ENCODE measurements at places on chromosomes 7 and 10.
A peak's percentile ranks its signal among the peaks of the same experiment; 100 is the strongest.

DNA sequence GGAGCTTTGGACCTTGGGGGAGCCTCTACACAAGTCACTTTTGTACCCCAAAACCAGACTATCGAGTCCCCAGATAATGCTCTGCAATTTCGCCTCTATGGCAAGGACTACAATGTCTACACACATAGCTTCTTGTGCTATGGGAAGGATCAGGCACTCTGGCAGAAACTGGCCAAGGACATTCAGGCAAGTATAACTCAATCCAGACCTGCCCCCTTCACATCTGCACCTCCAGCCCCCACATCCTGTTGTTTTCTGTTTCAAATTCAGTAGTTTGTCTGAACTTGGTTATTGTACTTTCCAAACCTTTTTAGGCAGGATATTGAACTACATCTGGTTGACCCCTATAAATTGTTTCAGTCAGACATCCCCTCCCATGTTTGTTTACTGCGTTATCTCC lies 62.4 kb upstream of the CC2D2B start:
- no peak for DNase-seq

GRCh38 chr7:146150153-146150552 lies 33.6 kb downstream of the CNTNAP2 start:
- DNase-seq, result no peak

DNA sequence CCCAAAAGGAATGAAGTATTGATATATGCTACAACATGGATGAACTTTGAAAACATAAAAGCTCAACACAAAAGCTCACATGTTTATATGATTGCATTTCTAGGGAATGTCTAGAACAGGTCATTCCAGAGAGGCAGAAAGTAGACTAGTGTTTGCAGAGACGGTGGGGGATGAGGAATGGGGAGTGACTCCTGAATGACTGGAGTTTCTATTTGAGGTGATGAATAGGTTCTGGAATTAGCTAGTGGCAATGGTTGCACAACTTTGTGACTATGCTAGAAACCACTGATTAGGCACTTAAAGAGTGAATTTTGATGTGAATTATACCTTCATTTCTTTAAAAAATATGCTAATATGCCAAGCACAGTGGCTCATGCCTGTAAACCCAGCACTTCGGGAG lies 6.9 kb downstream of the KPNA7 start:
- no peak for DNase-seq

GRCh38 chr7:2120251-2120660 lies 112.5 kb downstream of the MAD1L1 start:
- peak; percentile 90 for DNase-seq

DNA sequence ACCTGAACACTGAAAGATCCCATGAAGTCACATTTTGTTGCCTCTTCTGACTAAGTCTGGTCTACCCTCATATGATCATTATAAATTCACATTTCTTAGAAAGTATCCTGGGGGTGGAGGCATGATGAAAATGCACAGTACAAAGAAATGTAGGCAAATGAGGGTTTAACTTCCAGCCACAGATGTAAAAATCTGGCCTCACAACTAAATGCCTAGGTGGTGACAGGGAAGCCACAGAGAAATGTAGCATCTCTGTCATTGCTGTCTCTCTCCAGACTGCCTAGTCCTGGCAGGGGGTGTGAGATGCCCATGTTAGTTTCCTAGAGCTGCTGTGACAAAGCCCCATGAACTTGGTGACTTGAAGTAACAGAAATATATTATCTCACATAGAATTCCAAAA lies 395.9 kb downstream of the SORCS3 start:
- DNase-seq, result no peak

DNA sequence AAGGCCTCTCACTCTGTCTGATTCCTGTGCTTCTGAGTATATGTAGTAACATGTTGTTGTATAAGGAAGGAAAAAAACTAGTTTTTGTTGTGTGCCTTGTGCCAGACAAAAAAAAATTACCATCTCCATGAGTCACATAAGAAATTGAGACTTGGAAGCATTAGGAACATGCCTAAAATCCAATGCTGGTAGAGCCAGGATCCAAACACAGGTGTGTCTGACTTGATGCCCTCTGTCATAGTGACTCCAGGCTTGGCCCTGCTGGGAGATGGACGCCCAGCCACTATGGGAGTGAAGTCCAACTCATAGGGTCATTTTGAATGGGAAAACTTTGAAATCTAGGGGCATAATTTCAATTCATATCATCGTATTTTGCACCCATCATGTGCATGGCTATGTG lies 38.0 kb downstream of the PYROXD2 start:
- no peak for DNase-seq

GRCh38 chr7:127730658-127731276 lies 78.8 kb downstream of the SND1 start:
- no peak for DNase-seq

GRCh38 chr7:47227762-47228177 lies 354.1 kb downstream of the TNS3 start:
- no peak for DNase-seq

- no peak for DNase-seq
Measured at GRCh38 chr7:95577137-95577536, 19.2 kb downstream of the PDK4 start.

DNA sequence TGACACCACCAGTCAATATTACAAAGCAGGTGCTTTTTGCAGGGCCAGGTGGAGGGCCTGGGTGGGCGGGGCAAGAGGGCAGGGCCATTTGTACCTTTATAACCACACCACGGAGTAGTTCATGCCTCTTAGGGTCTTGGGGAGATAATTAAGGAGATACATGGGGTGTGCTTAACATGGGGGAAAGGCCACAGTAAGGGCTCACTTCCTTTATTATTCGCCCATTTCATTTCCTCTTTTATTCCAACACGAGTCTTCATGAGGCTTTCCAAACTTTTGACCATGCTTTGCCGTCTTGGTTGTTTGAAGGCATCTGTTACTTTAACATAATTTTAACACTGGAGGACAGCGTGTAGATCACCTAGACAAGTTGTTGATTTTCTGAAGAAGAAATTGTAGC lies 33.3 kb upstream of the LYZL2 start:
- no peak for DNase-seq

- peak; percentile 49 for DNase-seq
Measured at GRCh38 chr7:513521-514166, 6.0 kb downstream of the PDGFA start.

DNA sequence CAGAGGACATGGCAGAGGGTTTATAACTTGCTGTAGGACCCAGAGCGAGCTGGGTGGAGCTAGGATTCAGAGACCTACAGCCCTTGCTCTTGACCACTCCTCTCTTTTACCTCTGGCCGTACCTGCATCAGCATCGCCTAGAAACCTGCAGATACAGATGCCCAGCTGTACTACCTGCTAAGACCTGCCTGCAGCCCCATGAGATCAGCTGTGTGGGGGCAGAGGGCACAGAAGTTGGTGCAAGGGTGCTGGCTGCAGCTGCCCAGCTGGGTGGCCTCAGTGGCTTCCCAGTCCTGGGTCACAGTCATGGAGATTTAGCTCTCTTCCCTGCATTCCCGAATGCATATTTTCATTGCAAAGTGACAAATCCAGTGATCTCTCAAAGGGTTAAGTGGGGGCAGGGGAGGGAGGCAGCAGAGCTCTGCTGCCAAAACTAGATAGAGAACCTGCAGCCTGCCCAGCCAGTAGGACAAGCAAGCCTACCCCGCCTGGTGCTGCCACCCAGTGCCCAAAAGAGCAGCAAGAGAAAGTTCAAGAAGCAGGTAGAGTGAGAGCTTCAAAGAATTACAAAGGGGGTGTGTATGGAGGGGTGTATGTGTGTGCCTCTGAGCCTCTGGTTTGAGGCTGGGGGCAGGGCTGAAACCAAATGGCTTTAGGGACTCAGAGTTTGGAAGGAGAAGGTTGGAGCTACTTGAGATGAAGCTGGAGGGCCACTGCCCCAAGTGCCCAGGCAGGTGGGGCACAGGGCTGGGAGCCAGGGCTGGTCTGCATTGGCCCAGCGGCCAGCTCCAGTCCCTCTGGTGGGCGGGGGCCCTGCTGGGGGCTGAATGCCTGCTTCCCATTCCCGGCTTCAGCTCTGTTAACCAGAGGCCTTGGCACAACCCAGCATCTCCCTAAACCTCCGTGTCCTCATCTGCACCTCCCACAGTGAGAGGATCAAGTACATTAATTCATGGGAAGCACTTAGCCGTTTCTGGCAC lies 6.9 kb downstream of the FAM241B start:
- no peak for DNase-seq

DNA sequence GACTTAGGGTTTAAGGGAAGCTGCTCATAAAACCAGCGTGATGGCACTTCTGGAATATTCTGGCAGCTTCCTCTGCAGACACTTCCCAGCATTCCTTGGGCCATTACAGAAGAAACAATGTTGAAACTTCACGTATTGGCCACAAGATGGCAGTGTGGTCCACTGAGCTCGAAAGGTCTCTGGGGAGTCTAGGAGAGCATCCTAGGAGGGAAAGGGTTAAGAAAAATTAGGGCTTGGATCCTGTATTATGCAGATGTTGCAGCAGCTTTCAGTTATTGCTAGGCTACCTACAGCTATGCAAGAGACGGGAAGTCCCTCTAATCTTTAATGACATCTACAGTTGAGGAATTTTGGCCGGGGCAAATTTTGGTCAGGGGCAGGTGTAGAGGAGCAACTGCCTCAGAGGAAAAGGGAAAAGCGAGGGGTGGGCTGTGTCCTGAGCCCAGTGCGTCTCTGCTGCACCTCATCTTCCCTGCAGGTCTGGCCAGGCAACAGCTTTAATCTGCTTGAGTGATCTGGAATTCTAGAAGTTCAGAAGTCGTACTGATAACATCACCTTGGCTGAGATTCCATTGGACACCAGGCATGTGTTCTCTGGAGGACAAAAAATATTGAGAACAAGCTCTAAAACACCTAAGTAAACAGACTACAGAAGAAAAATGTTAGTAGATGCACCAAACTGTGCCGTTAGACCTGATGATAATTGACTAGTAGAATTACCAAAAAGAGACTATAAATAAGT lies 220.8 kb upstream of the PRSS58 start:
- peak; percentile 49 for DNase-seq

- DNase-seq, result no peak
Measured at GRCh38 chr7:133196856-133197612, 55.8 kb upstream of the EXOC4 start.

DNA sequence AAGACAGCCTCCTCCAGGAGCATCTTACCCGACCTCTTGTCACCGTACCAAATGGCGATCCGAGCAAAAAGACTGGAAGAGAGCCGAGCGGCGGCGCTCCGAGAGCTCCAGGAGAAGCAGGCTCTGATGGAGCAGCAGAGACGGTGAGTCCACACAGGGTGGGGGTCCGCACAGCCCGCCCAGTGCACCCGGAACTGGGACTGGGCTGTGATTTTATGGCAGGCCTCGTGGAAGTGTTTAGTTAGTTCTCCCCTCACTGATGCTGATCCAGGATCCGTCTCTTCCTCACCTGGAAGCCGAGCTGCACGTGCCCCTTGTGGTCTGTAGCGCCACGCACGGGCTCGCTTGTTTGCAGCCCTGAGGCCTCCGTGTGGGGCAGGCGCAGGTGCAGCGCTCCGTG lies 19.6 kb downstream of the LRRC27 start:
- DNase-seq, result no peak

DNA sequence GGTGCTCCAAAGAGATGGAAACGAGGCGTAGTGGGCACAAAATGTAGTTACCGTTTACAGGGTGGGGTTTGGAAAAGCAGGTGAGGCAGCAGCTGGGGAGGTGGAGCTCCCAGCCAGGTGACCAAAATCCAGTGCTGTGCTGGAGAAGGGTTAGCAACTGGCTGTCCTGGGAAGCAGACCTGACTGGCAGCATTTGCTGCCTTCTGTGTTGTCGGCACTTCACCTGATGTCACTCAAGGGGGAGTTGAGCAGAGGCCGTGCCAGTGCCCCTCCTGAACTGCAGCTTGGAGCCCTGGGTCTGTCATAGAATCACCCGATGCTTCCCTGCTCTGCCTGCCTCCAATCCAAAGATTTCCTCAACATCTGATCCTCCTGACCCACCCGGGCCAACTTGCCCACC lies 12.8 kb downstream of the GCK start:
- no peak for DNase-seq

DNA sequence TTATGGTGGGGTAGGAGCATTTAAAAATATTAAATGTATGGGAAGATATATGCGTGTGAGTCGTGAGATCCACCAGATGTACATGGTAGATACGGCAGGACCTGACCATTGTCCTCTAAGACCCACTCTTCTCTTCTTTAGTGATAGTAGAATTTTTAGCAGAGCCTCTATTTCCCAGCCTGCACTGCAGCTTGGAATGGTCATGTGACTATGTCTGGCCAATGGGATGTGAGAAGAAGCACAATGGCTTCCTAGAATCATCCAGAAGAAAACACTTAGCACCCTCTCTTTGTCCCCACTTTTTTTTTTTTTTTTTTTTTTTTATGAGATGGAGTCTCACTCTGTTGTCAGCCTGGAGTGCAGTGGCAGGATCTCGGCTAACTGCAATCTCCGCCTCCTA lies 86.6 kb upstream of the CYTH3 start:
- DNase-seq, result no peak

GRCh38 chr7:131076032-131076431 lies 251.6 kb upstream of the MKLN1 start:
- DNase-seq, result no peak

DNA sequence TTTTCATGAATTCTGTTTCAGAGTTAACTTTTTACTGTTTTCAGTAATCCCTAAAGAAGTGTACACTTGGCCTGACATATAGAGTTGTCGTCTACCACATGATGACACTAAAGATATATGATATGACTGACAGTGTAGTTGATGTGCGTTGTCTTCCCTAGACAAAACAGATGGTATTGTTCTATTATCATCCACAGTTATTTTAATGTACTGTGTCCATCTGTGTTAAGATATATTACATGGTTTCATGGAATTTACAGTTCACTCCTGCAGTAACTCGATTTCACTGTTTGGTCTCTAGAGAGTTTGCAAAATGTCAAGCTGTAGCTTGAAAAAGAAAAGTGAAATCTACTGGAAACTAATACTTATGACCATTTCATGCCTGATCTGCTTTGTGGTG lies 18.1 kb downstream of the FOXP2 start:
- no peak for DNase-seq

DNA sequence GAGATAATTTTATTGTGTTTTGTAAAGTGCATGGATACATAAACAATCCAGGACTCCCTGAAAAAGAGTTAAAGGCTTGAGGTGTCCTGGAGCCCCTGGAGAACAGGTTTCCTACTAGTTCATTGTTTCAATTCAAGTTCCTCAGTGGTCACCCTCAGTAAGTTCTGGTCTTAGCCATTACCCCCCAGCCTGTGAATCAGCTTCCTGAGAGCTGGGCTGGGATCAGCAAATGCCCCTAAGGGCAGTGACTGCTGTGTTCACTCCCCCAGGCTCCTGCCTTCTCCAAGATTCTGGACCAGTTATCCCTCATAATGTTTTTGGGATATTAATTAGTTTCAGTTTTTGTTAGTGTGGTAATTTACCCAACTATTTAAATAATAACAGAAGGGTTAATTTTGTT lies 151.6 kb upstream of the PRSS58 start:
- no peak for DNase-seq

- no peak for DNase-seq
Measured at GRCh38 chr10:123642697-123643096, 23.5 kb upstream of the GPR26 start.

- DNase-seq, result peak; percentile 41
Measured at GRCh38 chr10:69968830-69969229, 83.8 kb upstream of the MACROH2A2 start.

Data from activated CD8-positive, alpha-beta memory T cell treated with anti-CD3 and anti-CD28 coated beads, Interleukin-2, amount 10 ng/mL, durations not matched to agents 7 days and 5 days (primary cell).